GM04504 (cell line): ENCODE measurements at places on chromosomes 2 and 18.

- no peak for DNase-seq
Measured at GRCh38 chr2:229622495-229623355, 91.6 kb downstream of the DNER start.

DNA sequence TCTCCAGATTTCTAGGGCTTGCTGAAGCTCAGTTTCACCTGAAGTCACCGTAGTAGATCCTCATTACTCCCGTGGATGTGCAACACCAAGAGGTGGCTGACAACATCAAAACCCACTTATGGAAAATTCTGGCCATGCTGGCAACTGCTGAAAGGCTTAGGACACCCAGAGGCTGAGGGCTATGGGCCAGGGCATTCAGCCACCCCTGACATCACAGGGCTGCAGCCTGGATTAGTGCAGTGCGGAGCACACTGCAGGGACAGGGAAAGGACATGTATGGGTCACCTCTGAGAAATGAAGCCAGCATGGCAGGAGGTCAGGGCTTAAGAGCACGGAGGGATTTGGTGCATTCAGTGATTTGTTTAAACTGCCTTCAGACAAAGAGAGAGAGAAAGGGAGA lies 300.6 kb downstream of the TDRD15 start:
- no peak for DNase-seq

GRCh38 chr2:185291035-185291647 lies 447.5 kb upstream of the FSIP2 start:
- DNase-seq: no peak

- DNase-seq: no peak
Measured at GRCh38 chr2:7262727-7263126, 345.5 kb downstream of the RNF144A start.
